ENCODE measurements at places on chromosomes 4 and X.

GRCh38 chr4:48137846-48138245 lies 3.8 kb upstream of the TXK start:
- no peak for DNase-seq

- DNase-seq, result no peak
Observed at GRCh38 chr4:7240306-7240705, 48.0 kb downstream of the SORCS2 start.

DNA sequence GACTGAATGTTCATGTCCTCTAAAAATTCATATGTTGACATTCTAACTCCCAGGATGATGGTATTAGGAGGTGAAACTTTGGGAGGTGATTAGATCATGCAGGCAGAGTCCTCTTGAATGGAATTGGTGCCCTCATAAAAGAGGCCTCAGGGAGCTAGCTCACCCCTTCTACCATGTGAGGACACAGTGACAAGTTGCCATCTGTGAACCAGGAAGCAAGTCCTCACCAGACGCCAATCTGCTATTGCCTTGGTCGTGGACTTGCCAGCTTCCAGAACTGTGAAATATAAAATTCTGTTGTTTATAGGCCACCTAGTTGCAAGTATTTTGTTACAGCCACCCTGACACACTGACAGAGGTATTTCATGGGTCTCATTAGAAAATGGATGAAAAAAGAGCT lies 28.5 kb upstream of the LONRF3 start:
- DNase-seq, result no peak

DNA sequence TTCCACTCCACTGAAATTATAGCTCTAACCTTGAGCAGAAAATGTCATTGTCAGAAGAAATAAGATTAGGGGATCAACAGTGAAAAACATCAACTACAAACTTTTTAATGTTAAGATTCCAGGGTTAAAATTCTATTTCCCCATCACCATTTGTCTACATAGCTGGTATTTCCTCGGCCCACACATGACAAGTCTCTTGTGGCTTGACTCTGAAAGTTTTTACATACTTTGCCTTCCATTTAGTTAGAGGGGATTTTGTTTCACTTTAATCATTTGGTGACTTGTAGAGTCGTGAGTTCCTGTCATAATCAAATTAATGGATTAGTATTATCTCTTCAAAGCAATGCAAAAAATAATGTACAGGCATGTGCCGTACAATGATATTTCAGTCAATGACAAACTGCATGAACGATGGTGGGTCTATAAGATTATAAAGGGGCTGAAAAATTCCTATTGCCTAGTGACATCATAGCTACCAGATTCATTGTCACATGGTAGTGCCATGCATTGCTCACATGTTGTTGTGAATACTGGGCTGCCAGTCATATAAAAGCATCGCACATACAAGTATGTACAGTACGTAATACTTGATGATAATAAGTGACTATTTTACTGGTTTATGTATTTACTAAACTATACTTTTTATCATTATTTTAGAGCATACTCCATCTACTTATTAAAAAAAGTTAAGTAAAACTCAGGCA lies 72.0 kb downstream of the ING2 start:
- no peak for DNase-seq

DNA sequence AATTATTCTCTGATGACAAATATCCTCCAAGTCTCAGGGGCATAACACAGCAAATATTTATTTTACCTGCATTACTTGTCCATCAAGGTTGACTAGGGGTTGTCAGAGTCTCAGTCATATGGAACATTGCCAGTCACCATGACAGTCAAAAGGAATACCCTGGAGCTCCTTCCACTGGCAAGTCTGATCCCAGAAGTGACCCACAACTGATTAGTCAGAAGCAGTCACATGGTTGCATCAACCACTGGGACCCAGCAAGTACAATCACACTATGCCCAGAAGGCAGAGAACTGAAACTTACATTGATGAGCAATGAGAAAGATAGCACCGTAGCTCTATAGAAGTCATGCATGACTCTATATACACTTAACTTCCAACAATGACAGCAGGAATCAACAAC lies 41.9 kb upstream of the SOD3 start:
- no peak for DNase-seq

DNA sequence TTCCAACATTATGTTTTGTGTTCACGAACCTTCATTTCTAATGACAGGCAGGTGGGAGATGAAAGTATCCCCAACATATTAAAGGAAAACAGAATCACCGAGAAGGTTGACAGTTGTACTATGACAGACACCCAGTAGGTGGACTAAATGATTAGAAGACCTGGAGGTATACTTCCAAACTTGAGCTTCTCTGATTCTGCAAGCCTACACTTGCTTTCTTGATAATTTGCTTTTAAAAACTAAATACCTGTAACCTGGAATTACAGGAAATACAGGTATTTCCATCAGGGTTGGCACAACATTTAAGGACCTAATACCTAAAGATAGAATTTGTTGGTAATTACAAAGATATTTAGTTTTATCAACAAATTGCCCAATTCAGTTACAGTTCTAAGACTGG lies 43.4 kb downstream of the C4orf51 start:
- DNase-seq, result no peak

GRCh38 chrX:1661922-1662221 lies 47.0 kb downstream of the ASMT start:
- no peak for DNase-seq

DNA sequence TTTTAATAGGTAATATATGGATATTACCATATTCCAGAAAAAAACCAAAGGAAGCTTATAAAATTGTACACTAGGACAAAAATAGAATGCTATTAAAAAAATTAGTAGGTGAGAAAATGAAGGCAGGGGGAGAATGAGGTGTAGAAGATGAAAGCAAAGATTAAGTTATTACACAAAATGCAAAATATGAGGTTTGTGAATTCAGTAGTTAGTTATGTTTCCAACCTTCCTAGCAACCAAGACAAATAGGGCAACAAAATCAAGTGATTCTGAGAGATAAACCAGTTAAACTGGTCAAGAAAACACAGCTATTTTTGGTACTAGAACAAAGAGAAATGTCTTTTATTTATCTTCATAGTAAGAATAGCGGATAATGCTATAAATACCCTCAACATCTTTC lies 300.0 kb upstream of the RASGEF1B start:
- no peak for DNase-seq

DNA sequence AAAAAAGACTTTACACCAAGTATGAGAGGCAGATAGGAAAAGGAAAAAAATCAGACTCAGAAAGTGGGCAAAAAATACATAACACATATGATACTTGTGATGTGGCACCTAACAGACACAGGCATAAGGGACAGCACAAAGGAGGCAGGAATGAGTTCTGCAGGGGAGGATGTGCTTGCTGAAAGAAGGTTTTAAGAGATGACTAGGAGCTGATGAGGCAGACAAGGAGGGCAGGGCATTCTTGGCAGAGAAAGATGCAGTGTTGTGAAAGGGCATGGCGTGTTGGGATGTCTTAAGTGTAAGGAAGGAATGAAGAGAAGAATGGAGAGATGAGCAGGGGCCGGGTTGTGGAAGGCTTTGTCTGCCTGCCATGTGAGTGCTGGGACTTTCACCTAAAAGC lies 49.7 kb upstream of the TMEM154 start:
- no peak for DNase-seq

GRCh38 chr4:112361181-112361791 lies 64.1 kb downstream of the ALPK1 start:
- no peak for DNase-seq

GRCh38 chr4:48139691-48140090 lies 5.6 kb upstream of the TXK start:
- DNase-seq, result no peak

DNA sequence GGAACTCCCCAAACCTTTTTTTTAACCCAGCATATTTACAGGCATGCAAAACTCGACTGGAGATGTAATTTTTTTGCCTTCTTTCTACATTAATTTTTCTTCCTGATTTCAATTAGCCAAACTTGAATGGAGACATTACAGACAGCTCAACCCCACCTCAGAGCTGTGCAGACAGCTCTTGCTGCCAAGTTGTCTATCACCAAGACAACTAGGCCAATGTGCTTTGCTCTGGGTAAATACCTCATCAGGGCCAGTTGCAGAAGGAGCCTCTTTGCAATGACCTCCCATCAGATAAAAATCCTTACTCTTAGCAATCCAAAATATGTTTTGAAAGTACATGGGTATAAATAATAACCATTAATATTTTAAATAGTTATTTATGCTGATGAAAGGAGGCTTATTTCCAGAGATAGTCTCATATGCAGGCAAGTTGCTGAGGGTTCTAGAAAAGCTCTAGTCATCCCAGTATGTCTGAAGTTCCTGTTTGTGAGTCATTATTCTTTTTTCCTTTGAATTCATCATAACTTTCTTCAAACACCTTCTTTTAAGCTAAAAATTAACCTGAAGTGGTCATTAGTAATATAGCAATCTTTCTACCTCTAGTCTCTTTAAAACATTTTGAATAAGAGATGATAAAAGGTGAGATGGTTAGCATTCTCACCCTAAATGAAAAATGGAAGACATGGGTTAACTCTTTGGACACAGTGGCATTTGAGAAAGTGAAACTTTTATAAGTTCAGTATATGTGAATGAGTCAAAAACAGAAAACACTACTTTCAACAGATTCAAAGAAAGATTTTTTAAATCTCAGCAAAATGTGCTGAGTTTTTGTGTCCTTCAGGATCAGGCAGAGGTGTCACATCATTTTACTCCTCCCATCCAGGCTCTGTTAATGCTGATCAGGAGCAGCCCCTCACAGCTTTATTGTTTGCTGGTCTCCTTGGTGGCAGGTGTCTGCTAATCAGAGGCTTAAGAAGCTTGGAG lies 475.5 kb upstream of the FGF16 start:
- DNase-seq, result no peak

- no peak for DNase-seq
Observed at GRCh38 chrX:97229318-97229717, 345.6 kb downstream of the RPA4 start.

DNA sequence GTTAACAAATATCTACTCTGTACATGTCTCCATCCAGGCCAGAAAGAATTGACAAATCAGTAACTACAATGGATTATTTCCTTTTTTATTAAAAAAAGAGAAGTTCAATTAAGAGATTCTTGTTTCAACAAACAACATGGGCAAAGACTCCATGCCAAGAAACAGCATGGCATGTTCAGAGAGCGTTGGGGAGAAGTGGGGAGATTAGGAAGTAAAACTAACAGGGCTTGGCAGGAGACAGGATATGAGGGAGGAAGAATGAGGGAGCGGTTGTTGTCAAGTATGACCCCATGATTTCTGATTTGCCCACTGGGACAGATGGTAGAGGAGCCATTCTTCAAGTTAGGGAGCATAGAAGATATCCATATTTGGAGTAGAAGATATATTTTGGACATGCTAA lies 128.4 kb downstream of the RNF150 start:
- no peak for DNase-seq

GRCh38 chr4:59127006-59127405 lies 2016.8 kb upstream of the IGFBP7 start:
- no peak for DNase-seq

GRCh38 chrX:14776901-14777300 lies 96.0 kb downstream of the FANCB start:
- DNase-seq, result no peak

DNA sequence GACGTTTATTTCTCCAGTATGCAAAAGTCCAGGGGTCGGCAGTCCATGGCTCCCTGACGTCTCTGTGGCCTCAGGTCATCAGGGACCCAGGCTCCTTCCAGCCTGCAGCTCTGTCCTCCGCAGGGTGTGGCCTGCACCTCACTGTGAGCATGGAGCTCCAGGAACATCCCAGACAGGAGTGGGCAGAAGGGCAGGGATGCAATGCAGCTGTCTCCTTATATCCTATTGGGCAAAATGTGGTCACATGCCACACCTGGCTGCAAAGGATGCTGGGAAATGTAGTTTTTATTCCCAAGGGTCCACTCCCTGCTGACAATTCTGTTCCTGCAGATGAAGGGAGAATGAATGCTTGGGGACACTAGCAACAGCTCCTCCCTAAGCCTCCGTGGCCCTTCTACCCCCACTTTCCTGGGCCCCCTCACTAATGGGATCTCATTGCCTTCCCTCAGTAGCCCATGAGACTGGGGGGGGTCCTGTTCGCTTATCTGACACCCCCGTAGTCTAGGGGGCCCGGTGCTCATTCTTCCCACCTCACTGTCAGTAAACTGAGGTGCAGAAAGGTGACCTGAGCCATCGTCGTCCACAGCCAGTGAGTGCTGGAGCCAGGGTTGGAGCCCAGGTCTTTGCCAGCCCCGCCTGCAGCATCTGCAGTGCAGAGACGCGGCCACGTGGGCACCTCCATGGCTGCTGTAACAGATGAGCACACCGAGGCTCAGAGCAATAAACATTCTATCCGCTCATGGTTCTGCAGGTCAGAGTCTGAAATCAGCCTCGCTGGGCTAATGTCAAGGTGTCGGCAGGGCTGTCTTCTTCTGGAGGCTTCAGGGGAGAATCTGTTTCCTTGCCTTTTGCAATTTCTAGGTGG lies 5.9 kb upstream of the GRPEL1 start:
- no peak for DNase-seq

DNA sequence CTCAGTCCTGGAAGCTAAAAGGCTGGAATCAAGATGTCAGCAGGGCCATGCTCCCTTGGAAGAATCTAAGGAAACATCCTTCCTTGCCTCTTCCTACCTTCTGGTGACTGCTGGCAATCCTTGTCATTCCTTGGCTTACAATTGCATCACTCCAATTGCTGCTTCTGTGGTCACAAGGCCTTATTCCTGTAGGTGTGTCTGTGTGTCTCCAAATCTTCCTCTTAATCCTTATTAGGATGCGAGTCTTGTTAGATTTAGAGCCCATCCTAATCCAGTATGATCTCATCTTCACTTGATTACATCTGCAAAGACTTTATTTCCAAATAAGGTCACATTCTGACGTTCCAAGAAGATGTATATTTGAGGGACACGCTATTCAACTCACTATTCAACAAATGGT lies 52.2 kb downstream of the SMIM20 start:
- DNase-seq, result no peak

Measured in left forelimb (tissue), 1 donor.